Osteocyte (in vitro differentiated cells): ENCODE measurements at places on chromosomes 11 and 22.

DNA sequence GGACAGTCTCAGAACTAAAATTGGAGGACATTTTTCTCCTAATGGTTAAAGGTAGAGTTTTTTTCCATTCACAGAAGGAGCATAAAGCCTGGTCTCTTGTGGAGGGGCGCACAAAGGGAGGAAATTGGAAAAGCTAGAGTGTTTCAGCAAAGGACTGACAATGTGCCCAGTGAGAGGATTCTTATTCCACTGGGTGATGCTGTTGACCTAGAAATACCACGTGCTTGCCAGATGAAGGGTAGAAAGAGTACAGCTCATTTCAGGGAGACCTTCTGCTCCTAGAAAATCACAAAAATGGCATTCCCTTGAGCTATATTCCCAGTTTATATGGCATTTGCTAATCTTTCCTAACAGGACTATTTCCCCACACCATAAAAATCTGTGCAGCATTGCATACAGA, 21.1 kb downstream of the MS4A6E start:
- no peak for DNase-seq

DNA sequence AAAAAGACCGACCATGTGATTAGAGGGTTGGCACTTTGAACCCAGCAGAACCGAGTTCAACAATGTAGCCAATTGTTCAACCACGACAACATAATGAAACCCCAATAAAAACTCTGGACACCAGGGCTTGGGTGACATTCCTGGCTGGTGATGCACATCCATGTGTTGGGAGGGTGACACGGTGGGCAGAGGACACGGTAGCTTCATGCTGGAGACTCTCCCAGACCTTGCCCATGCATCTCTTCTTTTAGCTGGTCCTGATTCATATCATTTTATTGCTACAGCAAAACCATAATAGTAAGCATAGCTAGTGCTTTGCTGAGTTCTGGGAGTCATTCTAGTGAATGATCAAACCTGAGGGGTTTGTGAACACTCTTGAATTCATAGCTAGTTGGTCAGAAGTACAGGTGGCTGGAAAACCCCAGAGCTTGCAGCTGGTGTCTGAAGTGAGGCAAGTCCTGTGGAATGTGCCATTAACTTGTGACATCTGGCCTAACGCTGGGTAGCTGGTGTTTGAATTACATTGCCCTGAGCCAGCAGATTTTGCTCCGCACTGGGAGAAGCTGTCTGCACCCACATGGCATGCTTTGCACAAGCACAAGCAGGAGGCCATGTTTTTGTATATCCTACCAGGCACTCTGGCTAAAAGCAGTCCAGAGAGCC, 14.0 kb downstream of the RPUSD4 start:
- peak; percentile 51 for DNase-seq

GRCh38 chr11:68472778-68473177, 12.2 kb downstream of the PPP6R3 start:
- DNase-seq = no peak

- DNase-seq = no peak
Measured at GRCh38 chr11:118180300-118180703, 3.9 kb upstream of the SCN2B start.

GRCh38 chr11:11036848-11037732, 179.2 kb upstream of the ZBED5 start:
- no peak for DNase-seq
